ENCODE measurements at places on chromosomes 5 and 9. TPM values are rescaled to one million over a fixed set of nuclear protein-coding genes. Genes with fewer than 3 reads are reported as not detected.

GRCh38 chr9:82513242-82513751, 524.7 kb downstream of the SPATA31D1 start:
- no peak for DNase-seq

GRCh38 chr5:153974813-153975163, 63.9 kb downstream of the FAM114A2 start:
- no peak for DNase-seq

- no peak for DNase-seq
Observed at GRCh38 chr9:103804077-103804735, 289.9 kb upstream of the SMC2 start.

DNA sequence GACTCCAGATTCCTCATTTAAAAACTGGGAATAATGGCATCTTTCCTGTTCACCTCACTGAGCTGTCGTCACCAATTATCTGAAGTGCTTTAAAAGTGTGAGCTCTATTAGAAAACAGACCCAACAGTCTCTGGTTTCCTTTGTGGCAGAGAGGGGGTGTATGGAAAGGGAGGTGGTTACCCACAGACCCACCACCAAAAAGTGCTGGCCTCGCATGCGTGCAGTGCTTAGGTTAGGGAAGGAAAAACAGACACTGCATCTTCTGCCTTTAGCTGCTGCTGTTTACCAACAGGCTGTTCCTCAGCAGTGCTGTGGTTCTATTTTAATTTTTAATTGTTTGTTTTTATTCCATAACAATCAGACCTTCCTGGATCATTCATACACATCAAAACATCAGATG, 249.6 kb downstream of the PIK3R1 start:
- DNase-seq, result no peak

The SLC4A9 gene
- polyA plus RNA-seq, result not detected

The COL5A1 gene
- polyA plus RNA-seq, result 102 TPM

The RFESD gene
- polyA plus RNA-seq, result 0.88 TPM

The MELK gene
- polyA plus RNA-seq, result 19.1 TPM

The STK10 gene
- polyA plus RNA-seq, result 16.9 TPM

The GLIPR2 gene
- polyA plus RNA-seq, result 42.4 TPM
